Hindlimb muscle (tissue), 1 donor: ENCODE measurements at places on chromosomes 6 and 20.

DNA sequence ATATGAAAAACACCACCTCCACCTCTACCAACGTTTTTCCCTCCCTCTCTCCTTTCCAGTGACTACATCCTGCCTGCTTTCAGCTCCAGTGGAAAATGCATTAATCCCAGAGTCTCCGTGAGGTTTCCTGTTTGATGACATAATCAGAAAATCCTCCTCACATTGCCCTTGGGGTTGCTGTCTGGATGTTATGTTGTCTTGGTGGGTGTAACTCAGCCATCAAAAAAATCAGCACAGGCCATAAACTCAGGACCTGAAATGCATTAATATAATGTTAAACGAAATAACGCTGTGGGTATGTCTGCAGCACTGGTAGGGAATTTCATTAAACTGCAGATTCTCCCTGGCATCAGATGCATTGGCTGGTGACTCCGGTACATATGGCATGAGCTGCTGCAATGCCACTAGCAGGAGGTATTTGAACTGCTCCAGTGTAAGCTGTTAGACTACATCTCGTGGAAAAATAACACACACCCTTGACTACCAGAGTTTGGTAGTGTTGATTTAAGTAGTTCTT, 297.8 kb downstream of the PRL start:
- DNase-seq, result peak; percentile 73

DNA sequence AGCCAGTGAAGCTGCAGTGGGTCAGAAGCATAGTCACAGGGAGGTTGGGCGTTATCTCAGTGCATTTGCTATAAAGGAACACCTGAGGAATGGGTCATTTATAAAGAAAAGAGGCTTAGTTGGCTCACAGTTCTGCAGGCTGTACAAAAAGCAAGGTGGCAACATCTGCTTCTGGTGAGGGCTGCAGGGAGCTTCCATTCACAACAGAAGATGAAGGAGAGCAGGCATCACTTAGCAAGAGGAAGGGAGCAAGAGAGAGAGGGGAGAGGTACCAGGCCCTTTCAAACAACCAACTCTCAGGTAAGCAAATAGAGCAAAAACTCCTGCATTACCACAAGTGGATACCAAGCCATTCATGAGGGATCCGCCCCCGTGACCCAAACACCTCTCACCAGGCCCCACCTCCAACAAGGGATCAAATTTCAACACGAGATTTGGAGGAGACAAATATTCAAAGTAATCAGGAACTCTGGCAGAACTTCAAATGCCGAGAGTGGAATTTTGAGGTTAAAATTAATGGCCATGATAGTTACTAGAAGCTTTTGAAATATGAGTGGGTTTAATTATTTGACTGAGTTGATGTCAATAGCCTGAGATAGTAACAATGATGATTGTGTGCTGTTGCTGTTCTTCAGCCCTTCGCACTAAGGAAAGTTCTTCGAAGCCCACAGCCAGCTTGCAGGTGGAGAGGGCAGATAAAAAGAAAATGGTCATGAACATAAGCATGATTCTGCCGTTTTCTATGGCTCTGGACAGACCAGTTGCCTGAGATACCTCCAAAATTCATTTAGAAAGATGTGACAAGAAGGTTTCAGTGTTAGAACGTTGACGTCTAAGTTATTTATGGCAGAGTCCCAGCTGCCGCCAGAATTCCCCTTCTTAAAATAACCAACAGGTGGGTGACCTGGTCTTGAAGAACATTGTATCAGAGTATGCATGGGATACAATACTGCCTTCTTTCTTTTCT, 55.3 kb upstream of the ADTRP start:
- no peak for DNase-seq

GRCh38 chr20:34703424-34704176, 544 bp upstream of the TP53INP2 start:
- DNase-seq, result peak; percentile 36

DNA sequence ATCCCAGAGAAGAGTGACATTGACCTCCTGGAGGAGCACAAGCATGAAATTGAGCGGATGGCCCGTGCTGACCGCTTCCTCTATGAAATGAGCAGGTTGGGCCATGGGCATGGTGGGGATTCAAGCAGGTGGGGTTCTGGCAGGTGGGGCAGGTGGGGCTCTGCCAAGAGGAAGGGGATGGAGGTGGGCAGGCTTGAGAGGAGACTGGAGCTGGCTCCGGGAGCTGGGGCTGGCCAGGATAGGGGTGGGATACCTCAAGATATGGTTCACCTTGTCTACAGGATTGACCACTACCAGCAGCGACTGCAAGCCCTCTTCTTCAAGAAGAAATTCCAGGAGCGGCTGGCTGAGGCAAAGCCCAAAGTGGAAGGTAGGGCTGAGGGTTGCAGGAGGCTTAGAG, 42.9 kb downstream of the MOCS1 start:
- no peak for DNase-seq

GRCh38 chr6:20946022-20946421, 411.8 kb downstream of the CDKAL1 start:
- no peak for DNase-seq
